ENCODE measurements at places on chromosomes 12 and 14.

DNA sequence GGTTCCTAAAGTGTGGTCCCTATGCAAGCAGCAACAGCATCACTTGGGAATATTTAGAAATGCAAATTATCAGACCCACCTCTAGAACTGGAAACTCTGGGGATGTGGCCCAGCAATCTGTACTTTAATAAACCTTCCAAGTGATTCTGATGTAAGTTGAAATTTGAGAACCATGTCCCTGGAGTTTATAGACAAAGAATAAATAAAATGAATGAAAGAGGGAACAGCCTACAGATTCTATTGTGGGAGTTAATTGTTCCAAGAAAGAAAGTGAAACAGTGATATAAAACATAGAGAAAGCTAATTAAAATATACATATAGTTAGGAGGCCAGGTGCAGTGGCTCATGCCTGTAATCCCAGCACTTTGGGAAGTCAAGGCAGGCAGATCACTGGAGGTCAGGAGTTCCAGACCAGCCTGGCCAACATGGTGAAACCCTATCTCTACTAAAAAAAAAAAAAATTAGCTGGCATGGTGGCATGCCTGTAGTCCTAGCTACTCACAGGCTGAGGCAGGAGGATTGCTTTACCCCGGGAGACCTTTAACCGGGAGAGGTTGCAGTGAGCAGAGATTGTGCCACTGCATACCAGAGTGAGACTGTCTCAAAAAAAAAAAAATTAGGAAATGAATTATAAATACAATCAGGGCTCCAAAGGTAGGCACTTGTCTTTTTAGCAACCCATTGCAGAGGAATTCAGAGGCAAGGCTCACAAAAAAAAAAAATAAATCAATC lies 507.5 kb downstream of the NAV3 start:
- no peak for DNase-seq

- DNase-seq: no peak
Observed at GRCh38 chr14:97281741-97282140, 484.6 kb downstream of the VRK1 start.

DNA sequence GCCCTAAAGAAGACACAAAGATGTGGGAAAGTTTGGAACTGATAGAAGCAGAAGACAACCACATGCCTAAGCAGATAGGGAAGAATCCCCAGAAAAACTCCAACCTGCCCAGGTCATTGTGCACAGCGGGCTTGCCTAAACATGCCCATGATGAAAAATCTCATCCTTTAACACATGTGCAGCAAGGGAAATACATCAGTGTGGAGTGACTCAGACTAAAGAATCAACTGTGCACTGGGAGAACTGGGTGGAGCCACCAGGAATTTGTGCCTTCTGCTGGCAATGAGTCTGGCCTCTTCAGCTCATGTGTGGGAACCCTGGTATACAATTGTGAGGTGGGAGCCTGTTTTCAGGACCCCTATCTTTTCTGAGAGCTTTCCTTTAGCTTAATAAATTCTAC lies 398.5 kb downstream of the FSCB start:
- DNase-seq: no peak

DNA sequence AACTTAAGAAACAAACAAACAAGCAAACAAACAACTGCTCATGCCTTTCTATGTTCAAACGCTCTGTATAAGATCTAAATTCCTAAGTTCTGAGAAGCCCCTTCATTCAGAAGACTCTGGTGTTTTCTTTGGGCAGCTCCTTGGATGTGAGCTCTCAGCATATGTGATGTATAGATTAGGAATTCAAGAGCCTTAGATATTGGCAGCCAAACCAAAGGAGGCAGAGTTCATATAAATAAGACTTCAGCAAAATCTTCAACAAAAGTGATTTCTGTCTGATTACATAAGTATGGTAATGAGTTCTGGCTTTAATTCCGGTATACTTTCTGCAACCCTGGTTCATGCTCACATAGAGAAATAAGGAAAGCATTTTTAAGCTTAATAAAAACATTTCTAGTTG lies 145.6 kb downstream of the DYRK2 start:
- no peak for DNase-seq

DNA sequence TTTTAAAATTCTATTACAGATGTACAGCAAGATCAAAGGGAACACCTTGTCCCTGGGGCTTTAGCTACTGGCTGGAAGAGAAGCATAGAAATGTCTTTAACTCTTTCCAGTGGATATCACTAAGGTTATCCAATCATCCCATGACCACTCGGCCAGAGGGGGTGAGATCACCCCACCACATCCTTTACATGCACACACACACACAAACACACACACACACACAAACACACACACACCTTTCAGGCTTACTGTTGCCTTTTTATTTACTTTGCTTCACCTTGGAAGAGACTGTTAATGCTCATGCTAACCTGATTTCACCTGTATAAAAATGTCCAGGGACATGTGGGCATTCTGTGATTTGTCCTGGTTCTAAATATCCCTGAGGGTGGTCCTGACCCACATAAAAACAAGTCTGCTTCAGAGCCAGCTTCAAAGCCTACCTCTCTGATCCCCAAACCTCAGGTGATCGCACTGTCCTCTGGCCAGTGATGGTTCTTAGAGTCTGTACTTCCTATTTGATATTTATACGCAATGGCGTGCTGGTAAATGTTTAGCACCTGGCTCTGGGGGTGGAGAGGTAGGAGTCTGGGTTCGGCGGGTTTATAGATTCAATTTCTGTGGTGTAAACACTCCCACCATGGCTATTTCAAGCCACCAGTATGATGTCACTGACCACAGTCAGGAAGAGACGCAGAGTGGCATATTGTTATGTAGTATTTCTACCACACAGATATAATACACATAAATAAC lies 166.1 kb upstream of the EEA1 start:
- DNase-seq: no peak

DNA sequence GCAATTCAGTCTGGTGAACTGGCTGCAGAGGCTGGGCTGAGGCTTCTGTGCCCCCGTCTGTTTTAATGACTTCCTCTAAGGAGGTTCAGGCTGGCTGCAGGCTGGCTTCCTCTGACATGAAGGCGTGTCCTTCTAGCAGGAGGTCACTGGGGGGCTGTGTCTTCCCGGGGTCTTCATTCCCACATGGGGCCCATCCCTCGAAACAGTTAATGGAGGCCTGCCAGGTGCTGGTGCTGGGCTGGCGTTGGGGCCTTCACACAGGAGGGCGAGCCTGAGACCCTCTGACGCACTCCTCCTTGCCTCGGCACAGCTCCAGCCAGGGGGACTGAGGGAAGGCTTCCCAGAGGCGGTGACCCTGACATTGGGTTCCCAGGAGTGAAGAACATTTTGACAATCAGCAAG lies 57.7 kb upstream of the DLK1 start:
- no peak for DNase-seq

DNA sequence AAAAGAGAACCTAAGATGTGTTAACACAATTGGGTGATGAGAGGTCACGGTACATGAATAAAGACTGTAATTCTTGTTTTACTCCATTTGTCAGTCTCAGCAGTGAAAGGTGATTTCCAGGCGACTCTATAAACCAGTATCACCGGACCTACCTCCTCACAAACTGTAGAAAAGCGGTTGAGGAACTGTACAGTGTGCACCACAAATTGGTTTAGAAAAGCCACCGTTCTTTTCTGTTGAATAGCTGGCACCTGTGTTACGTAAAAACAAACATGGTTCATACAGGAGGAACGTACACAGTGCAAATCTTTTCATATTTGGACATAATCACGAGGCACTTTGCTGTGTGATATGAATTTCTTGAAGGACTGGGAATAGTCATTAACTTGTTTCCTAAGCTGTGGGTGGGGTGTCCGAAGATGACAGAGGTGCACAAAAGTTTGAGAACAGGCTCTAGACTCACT lies 663 bp downstream of the WASHC3 start:
- no peak for DNase-seq

- DNase-seq: no peak
Observed at GRCh38 chr12:71456316-71456715, 16.7 kb downstream of the LGR5 start.

GRCh38 chr12:76173756-76174155 lies 89.3 kb upstream of the NAP1L1 start:
- no peak for DNase-seq

- DNase-seq: no peak
Observed at GRCh38 chr14:54564071-54564867, 2.7 kb upstream of the SAMD4A start.

DNA sequence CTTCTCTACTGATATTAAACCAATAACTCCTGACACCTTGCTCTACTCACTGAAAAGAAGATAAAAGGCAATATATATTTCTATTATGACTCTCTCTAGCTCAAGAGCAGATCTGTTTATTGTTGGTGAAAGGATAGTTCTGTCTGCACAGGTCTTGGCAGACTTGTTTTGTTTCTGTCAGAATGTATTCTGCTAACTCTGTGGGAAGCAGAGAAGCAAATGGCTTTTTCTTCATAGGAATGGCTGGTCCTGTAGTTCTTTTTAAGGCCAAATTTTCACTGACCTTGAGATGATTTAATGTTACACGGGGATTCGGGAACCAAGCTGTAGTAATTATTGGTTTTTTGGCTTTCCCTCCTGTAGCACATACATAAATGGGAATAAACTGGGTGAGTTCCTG lies 512.1 kb downstream of the DIO2 start:
- no peak for DNase-seq

GRCh38 chr14:53683229-53683628 lies 273.4 kb downstream of the BMP4 start:
- no peak for DNase-seq

GRCh38 chr12:109671502-109671901 lies 42.1 kb upstream of the FAM222A start:
- DNase-seq: no peak

- no peak for DNase-seq
Observed at GRCh38 chr14:106003351-106003750, 477.0 kb downstream of the TMEM121 start.

DNA sequence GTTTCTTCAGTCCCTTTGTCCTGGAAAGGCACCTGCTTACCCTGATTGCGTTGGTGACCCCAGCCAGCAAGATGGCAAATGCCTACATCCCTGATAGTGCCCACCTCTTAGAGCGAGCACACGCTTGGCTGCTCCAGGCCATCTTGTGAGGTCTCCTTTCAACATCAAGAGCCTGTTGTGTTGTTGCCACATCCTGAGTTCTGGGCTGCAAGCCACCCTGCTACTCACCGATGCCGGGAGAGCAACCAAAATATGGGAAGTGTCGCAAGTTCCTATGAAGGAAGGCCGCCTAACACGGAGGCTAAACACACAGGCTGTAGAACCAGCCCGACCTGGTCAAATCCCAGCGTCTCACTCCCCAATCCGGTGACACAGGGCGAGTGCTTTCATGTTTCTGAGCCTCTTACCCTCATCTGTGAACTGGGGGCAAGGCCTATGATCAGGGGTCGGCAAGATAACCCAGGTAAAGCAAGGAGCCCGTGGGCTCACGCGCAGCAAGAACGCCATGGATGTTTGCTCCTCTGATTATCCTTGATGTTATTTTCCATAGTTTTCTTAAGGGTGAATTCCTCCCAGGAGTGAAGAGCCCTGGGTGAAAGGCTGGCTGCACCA lies 98.4 kb downstream of the LGMN start:
- no peak for DNase-seq

DNA sequence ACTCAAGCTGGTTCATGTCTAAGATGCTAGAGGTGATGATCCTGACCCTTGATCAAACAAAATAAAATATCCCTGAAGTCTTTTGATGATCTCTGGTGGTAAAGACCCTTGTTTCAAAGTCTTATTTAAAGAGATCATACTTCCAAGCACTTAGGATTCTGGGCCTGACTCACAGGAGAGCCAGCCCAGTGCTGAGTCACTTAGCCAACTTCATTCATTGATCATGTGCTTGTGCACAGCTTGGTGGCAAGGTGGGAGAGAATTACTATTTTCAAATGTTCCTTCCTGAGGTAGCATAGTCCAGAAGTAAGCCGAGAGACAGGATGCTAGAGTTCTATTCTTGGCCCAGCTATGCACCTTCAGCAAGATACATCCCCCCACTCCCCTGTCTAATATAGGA lies 40.6 kb downstream of the SCN8A start:
- DNase-seq: no peak

DNA sequence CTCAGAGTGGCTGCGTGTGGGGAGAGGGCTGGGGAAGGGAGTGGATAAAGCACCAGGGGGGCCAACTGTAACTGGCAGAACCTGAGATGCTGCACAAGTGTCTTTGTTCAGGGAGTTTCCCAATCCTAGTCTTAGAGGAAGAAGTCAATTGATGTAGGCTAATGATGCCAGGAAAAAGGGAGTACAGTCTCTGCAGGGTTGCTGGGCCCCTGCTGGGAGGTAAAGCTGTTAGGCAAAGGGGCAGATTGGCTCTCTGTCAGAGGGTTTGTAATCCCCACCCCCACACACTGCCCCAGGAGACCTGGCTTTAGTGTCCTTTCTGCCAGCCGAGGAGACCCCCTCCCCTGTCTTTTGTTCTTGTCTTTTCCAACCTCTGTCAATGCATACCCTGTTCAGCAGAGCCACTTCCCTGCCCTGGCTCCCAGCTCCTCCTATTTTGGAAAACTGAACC lies 178.4 kb downstream of the KCNA5 start:
- no peak for DNase-seq

- DNase-seq: no peak
Observed at GRCh38 chr12:12736759-12737676, 19.9 kb downstream of the CDKN1B start.

DNA sequence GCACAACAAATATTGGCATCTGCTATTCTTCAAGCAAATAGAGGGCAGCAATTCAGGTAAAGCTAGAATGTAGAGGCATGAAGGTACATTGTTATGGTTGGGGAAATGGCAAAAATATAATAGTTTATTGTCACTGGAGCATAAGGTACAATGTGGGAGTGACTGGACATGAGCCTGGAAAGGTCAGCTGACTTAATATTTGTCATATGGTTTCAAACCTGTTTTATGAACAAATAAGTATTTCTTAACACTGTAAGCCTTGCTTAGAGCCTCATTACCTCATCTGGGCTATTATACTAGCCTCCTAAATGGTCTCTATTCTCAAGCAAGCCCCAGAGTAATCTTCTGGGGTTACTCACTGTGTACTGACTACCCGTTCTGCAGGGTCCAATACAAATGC lies 33.7 kb downstream of the FAM177A1 start:
- no peak for DNase-seq

DNA sequence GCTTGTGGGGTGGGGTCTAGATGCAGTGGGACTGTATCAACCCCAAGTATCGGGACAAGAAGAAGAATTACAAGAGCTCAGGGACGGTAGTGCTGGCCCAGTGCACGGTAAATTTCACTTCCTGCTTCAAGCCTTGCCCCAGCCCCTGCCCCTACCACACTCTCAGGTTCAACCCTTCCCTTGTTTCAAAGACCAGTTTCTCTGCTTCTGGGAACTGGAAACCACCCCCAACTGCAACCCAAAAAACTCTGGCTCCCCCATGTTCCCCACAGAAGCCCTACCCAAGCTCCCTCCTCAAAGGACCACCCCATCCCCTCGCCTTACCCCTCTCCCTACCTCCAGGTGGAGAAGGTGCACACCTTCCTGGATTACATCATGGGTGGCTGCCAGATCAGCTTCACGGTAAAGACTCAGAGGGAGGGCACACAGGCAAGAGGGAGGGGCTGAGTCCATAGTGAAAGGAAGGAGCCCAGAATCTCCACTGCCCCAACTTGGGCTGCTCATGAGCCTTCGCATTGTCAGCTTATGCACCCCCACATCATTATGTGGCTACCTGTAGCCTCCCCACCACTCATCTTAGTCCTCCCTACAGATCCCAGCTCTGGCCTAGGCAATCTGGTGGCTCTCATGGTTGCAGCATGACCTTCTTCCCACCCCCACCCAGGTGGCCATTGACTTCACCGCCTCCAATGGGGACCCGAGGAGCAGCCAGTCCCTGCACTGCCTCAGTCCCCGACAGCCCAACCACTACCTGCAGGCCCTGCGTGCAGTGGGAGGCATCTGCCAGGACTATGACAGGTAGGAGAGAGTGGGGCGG lies 4.3 kb downstream of the CPNE6 start:
- no peak for DNase-seq

- no peak for DNase-seq
Observed at GRCh38 chr12:50948798-50949197, 3.5 kb upstream of the HIGD1C start.

All from stimulated activated CD4-positive, alpha-beta T cell treated with anti-CD3 and anti-CD28 coated beads, Interleukin-4, amount 100 ng/mL, for 4 hours (primary cell).